Dorsolateral prefrontal cortex (tissue), 122 donors: ENCODE measurements at places on chromosomes 16 and 17.

- DNase-seq: peak; percentile 18
These were observed 5.8 kb downstream of the ESRP2 start for GRCh38 chr16:68230176-68230571.

DNA sequence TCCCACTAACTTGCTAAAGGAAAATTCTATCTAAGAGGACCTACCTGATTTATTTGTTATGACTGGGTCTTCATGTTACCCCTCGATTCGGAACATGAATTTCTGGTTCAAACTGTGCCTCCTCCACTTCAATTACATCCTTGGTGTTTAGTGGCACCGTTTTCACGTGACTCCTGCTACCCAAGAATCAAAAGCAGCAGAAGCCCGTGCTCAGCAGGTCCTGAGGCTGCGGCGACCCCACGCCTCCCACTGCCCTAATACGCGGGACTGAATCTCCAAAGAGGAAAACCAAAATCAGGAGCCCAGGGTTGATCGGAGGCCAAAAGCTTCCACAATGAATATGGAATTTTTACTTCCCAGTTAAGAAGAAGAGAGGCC is 94.0 kb upstream of the METRNL start:
- no peak for DNase-seq

DNA sequence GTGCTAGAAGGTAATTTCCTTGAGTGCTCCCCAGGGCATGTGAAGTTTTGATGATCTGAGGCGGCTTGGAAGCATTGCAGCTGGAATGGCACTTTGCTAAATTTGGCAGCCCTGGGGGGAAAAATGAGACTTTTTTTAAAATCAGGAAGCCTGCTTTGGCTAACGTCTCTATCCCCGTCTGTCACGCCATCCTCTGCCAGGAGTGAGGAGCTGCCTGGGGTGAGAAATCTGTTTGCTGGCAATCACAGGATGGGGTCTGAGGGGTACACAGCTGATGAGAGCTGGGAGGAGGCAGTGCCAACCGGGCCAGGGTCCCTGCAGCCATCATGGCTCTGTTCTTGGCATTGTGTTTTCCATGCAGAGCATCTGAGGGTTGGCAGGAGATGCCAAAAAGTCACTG is 2.0 kb downstream of the ABCC12 start:
- no peak for DNase-seq

DNA sequence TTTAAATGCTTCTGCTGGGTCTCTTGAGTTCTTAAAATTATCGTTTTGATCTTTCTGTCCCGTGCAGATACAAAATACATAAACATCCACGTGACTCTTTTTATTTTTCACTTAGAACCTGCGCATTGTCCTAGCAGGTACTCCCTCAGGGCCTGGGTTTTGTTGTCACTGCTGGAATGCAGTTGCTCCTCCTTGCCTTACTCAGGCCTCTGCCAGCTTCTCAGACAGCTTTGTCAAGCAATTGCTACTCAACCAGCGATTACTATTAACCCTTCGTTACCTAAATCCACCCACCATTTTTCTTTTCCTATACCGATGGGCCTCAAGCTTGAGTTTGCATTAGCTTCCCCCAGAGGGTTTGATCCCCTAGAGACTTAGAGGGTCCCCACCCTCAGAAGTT is 405.9 kb upstream of the RBFOX1 start:
- no peak for DNase-seq

- DNase-seq: no peak
These were observed 215.4 kb downstream of the CHD9NB start for GRCh38 chr16:52837251-52837650.

GRCh38 chr17:71472809-71473789 is 647.7 kb upstream of the SOX9 start:
- no peak for DNase-seq

DNA sequence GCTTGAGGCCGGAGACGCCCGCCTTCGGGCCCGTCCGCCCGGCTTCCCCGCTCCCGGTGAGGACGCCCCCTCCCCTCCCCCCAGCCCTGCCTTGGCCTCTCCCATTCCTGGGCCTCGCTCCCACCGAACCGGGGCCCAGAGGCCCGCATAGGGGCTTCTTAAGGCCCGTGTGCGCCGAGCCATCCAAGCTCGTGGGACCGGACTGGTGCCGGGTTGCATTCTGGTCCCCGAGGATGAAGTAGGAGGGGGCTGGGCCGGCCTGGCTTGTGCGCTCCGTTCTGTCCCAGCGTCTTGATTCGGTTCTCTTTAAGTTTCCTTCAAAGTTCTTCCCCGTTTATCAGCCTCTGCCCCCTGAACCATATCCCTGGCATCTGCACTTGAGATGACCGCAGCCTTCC is 488 bp downstream of the SENP3 start:
- DNase-seq: no peak

DNA sequence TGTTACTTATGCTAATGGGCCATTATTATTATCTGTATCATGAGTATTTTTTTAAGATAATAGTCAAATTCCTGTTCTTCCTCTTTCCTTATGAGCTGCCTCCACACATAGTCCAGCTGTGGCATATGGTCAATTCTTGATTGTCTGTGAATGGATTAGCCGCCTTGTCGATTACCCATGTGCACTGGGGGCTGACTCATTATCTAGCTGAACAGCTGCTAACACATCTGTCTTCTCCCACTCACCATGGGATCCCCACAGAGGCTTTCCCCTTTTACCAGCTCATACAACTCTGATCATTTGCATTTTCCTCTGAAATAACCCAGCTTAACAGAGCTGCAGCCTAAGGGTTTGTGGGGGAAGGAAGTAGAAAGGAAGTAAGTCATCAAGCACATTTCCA is 915.0 kb downstream of the CDH11 start:
- no peak for DNase-seq

GRCh38 chr17:80832266-80832676 is 159.4 kb upstream of the CHMP6 start:
- DNase-seq: no peak

GRCh38 chr16:69796285-69797118 is 34.4 kb downstream of the WWP2 start:
- DNase-seq: peak; percentile 16

DNA sequence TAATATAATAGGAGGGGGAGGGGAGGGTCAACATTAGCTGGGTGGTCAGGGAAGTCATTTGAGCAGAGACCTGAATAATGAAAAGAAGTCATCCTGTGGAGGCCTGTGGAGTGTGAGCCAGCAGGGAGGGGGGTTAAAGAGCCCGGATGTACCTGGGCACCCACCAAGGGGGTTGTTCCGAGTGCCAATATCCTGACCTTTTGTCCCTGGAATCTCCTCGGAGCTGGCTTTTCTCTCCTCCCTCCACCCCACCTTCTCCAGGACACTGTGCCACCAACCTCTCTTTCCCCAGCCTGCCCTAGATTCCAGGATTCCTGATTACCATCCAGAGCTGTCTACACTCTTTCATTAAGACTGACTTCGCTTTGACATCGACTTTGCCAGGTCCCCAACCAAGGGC is 6.2 kb downstream of the SHBG start:
- no peak for DNase-seq

DNA sequence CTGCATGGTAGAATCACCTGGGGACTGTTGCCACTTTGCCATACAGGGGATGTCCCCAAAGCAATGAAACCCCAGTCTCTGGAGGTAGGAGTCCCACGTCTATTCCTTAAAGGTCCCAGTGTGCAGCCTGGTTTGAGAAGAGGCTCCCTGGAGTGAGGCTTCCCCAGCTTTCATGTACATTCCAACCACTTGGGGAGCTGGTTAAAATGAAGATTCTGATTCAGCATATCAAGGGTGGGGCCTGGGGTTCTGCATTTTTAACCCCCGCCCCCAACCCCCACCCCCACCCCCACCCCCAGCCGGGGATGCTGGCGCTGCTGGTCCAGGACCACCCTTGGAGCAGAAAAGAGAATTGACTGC is 241.2 kb downstream of the FOXL1 start:
- DNase-seq: no peak

GRCh38 chr17:9729735-9730420 is 61.5 kb downstream of the DHRS7C start:
- no peak for DNase-seq

DNA sequence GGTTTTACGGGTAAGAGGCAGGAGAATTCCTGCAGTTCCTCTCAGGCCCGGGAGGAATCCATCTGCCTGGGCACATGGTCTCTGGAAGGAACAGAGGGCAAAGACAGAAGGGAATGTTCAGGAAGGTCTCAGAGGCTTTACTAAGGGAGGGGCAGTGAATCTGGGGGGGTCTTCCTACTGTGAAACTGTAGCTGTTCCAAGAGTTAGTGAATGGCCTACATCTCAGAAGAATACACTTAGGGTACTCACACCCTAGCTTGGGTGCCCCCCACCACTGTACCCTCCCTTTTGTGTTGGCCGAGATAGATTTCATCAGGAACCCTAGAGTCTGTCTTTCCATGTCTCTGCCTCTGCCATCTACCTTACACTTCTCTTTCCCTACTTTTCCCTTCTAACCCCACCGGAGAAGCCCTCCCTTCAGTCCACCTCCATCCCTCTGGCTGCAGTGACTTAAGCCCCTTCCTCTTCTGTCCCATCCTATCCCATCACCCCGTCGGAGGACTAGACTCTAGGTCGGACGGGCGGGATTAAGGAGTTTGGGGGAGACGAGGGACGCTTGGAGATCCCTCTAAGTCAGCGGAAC is 316 bp downstream of the DLG4 start:
- DNase-seq: no peak

GRCh38 chr16:818132-818531 is 17.6 kb upstream of the GNG13 start:
- no peak for DNase-seq

- DNase-seq: peak; percentile 76
These were observed 32.4 kb downstream of the RAB11FIP3 start for GRCh38 chr16:457732-458400.

GRCh38 chr16:55116165-55116920 is 185.7 kb downstream of the IRX5 start:
- no peak for DNase-seq

GRCh38 chr17:72858826-72859495 is 233.5 kb downstream of the SLC39A11 start:
- DNase-seq: no peak

GRCh38 chr16:68750193-68750695 is 13.2 kb downstream of the CDH1 start:
- no peak for DNase-seq

DNA sequence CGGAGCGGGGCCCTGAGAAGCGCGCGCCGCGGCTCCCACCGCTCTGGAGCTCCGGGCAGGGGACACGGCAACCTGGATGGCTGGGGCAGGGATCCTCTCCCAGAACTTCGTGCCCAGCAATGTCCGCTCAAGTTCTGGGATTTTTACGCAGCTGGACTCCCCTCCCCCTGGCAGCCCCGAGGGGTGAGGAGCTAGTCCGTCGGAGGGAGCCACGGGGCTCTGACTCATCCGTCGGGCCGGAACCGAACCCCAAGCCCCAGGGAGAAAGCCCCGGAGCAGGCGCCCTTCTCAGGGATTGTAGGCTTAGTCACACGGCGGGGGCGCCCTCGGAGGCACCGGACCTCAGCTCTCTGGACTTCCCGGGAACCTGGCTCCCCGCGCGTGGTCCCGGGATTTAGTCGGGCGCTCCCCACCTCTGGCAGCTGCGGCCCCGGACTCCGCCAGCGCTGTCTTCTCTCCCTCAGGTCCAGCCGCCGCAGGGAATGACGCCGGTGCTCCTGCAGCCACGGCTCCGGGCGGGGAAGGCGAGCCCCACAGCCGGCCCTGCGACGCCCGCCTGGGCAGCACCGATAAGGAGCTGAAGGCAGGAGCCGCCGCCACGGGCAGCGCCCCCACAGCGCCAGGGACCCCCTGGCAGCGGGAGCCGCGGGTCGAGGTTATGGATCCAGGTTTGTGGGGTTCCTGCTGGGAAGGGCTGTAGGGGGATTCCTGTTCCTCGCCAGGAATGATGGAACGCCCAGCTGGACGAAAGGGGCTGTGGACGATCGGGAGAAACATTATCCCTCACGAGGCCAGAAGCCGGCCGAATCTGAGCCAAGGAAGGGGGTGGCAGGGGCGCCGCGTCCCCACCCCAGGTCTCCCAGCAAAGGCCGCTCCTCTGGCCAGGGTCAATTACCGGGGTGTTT is 830 bp downstream of the SPHK1 start:
- DNase-seq: no peak

DNA sequence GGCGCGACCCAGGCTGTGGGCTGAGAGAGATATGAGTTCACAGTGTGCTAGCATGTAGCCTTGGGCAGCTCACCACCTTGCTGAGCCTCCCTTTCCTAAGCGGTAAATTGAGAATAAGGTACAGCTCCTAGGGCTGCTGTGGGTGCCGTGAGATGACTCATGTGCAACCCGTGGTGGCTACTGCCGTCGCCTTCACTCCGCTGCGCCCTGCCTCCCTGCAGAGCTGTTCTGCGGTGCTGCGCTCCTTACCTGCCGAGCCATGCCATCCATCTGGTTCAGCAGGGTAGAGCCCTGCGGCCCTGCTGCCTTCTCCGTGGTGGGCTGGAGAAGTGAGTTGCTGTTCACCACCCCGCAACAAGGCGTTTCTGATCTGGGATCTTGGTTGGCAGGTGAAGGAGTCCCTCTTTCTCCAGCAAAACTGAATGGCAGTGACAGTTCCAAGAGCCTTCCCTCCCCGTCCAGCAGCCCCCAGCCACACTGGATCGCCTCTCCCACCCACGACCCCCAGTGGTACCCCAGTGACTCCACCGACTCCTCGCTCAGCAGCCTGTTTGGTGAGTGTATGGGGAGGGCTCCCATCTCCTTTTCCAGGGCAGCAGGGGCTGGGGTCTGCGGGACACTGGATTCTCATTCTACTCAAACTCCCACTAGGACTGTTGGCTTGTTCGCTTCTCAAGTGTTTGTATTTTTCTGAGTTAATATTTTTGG is 9.3 kb upstream of the JPT2 start:
- DNase-seq: no peak

DNA sequence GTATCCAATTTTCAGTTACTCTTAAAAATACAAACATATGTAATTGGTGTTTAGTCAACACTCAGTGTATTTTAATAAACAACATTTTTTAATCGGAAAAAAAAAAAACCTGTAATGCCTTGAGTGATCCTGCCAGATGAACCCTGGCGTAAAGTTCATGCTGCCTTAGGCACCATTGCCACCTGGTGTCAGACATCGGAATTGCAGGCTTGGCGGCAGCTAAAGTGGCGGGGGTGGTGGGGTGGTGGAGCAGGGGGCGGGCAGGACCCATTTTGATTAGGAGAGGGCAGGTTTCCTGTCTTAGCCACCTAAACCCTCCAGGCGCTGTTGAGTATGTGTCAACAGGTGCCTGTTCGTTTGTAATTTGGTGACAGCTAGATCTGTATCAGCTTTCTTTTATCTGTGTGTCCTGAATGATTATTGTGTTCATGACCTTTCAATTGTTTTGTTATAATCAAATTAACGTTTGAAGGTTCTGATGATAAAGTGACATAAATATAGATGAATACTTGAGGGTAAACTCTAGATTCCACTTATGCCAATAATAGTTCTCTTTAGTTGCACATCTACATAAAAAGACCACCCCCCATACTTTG is 588.7 kb downstream of the CDH13 start:
- no peak for DNase-seq

DNA sequence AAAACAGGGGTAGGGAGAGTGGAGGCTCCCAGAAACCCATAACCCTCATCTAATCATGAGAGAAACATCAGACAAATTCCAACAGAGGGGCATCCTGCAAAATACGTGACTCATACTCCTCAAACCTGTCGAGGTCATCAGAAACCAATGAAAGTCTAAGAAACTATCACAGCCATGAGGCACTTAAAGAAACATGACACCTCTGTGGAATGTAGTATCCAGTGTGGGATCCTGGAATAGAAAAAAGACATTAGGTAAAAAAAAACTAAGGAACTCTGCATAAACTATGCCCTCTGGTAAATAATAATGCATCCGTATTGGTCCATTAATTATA is 16.4 kb downstream of the CDH5 start:
- DNase-seq: no peak
